ENCODE measurements at places on chromosomes 7 and 10. TPM values are rescaled to one million over a fixed set of nuclear protein-coding genes. Genes with fewer than 3 reads are reported as not detected.

The HOXA10 gene
- 55.9 TPM for total RNA-seq

DNA sequence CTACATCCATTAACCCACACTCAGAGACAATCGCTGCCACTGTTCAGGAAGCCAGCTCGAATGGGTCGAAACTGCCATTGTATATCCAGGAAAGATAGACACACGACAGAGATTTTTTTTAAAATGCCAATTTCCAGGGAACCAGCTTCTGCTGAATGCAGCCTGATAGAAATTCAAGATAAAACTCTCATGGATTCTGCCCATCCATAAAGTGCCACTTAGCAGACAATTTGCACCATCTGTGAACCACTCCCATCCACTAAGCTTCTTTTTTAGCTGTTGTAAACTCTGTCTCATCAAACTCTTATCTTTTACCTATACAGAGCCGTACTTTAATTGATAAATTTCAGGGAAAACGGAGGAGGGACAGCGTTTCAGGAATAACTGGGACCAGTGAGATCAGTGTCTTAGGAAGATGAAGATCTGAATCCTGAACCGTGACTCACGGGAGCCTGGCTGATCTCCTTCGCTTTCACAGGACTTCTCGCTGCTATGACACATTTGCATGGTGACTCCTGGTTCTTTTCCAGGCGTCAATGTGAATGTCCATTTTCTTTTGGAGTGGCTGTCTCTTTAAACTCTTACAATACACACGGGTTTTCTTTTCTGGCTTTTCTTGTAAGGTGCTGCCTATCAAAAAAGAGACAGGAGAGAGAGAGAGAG is 103.4 kb downstream of the FAM204A start:
- no peak for DNase-seq
- H3K27ac ChIP-seq: no peak overlapping the region
- no peaks in the 10 kb centered on the region for H3K4me1 ChIP-seq

DNA sequence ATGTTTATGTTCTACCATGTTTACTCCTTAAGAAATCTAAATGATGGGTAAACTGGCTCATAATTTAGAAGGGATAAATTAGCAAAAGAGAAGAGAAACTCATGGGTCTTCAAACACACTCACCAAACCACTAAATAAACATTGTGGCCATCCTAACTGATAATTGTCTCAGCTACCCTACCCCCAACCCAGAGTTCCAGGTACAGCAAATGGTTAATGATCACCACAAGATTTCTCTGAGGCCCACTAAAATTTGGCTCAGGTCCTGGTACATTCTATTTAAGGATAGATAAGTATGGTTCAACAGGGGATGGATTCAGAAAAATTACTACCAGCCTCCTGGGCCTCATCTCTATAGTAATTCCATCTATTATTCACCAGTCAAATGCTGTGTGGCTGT is 21.4 kb downstream of the SLC25A13 start:
- no peak overlapping the region for H3K27ac ChIP-seq
- no peak for DNase-seq
- H3K4me1 ChIP-seq: peaks cover 1% of the 10 kb centered on the region

DNA sequence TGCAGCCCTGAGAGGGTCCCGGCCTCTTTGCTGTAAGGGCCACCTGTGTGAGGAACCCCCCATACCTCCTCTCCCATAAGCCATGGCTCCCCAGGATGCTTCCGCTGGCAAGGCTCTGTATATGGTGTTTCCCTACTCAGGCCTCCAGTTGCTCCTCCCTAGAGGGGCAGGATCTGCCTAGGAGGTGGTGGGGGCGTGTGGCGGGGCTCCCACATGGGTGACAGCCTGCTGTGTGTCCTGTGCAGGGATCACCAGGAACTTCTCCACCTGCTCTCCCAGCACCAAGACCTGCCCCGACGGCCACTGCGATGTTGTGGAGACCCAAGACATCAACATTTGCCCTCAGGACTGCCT is 25.7 kb upstream of the CSGALNACT2 start:
- H3K27ac ChIP-seq: no peak overlapping the region
- H3K36me3 ChIP-seq: no peaks in the 10 kb centered on the region
- no peak for DNase-seq
- no peaks in the 10 kb centered on the region for H3K4me1 ChIP-seq
- no peak overlapping the region for H3K4me3 ChIP-seq

DNA sequence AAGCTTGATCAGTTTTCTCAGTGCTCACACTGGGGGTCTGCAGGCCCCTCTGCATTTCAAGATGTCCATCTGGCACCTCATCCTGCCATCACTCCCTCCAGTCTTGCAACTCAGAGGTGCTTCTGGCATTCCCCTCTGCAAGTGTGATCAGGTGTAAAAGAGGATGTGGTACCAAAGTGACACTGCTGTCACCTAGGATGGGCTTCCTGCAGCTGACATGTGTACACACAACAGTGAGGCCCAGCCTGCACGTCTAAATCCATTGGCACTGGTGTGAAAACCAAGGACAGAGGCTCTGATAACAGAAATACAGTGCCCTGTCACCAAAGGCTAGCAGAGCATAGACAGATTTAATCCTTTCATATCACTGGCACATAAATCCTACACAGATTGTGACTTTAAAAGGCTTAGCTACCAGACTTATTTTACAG is 162.5 kb upstream of the CELF2 start:
- H3K27me3 ChIP-seq: no peaks in the 10 kb centered on the region
- H3K36me3 ChIP-seq: no peaks in the 10 kb centered on the region
- no peaks in the 10 kb centered on the region for H3K4me1 ChIP-seq
- no peak overlapping the region for H3K27ac ChIP-seq
- no peak overlapping the region for H3K4me3 ChIP-seq
